ENCODE measurements at places on chromosomes 1 and 21.

DNA sequence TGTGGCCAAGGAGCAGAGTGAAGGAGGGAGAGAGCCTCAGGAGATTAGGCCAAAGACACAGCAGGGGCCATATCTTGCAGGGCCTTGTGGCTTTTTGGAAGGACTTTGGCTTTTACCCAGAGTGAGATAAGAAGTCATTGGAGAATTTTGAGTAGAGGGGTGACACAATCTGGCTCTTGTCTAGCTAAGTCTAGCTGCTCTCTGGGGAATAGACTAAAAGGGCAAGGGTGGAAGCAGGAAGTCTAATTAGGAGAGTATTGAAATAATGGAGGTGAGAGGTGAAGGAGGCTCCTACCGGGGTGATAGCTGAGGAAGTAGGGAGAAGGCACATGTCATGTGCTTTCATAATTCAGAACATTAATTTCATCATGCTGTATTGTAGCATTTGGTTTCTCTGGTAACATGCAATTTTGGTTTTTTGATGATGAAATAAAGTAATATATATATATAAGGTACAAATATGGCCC, 34.3 kb upstream of the KCNA3 start:
- no peaks in the 10 kb centered on the region for H3K27me3 ChIP-seq
- H3K4me3 ChIP-seq, result no peak overlapping the region
- DNase-seq, result no peak
- H3K27ac ChIP-seq, result no peak overlapping the region
- H3K36me3 ChIP-seq, result no peaks in the 10 kb centered on the region

GRCh38 chr1:181655756-181656155, 172.4 kb downstream of the CACNA1E start:
- no peak overlapping the region for H3K4me3 ChIP-seq
- no peaks in the 10 kb centered on the region for H3K4me1 ChIP-seq
- no peaks in the 10 kb centered on the region for H3K27me3 ChIP-seq
- no peaks in the 10 kb centered on the region for H3K36me3 ChIP-seq

- peaks cover 35% of the 10 kb centered on the region for H3K36me3 ChIP-seq
- no peak overlapping the region for H3K27ac ChIP-seq
- no peak for DNase-seq
- H3K4me3 ChIP-seq, result no peak overlapping the region
Observed at GRCh38 chr1:109198043-109198695, 15.5 kb upstream of the SARS1 start.

GRCh38 chr1:6179564-6180175, 451 bp downstream of the CHD5 start:
- H3K36me3 ChIP-seq, result no peaks in the 10 kb centered on the region
- H3K27me3 ChIP-seq, result peaks cover 25% of the 10 kb centered on the region
- no peaks in the 10 kb centered on the region for H3K4me1 ChIP-seq
- DNase-seq, result no peak
- no peak overlapping the region for H3K27ac ChIP-seq

DNA sequence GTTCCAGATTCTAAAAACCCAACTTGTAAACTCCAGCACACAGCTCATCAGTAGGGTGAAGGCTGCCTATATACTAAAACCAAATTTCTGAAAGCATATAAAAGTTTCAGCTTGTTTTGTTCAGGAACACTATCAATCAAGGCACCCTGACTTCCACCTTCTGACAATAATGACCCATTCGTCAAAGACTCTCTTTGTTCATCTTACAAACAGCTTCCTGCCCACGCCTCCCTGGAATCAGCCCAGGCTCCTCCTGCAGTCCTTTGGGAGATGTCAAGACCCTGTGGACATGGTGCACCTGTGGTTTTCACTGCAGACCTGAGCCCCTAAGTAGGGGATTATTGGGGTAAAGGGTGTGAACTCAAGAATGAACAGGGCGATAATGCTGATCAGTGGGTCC, 178.9 kb upstream of the CAMK1G start:
- peaks cover 5% of the 10 kb centered on the region for H3K27me3 ChIP-seq
- no peaks in the 10 kb centered on the region for H3K4me1 ChIP-seq
- no peaks in the 10 kb centered on the region for H3K36me3 ChIP-seq
- no peak for DNase-seq
- H3K4me3 ChIP-seq, result no peak overlapping the region

- H3K27ac ChIP-seq, result no peak overlapping the region
- no peaks in the 10 kb centered on the region for H3K27me3 ChIP-seq
- no peak overlapping the region for H3K4me3 ChIP-seq
- DNase-seq, result no peak
Observed at GRCh38 chr1:154304664-154305337, 16.1 kb upstream of the AQP10 start.

- peak overlapping the region; percentile 96 for H3K4me3 ChIP-seq
- no peak overlapping the region for H3K27ac ChIP-seq
- H3K4me1 ChIP-seq, result peaks cover 14% of the 10 kb centered on the region
Observed at GRCh38 chr1:230976825-230977747, 1.6 kb downstream of the TTC13 start.

- H3K36me3 ChIP-seq, result peaks cover 57% of the 10 kb centered on the region
- H3K4me1 ChIP-seq, result no peaks in the 10 kb centered on the region
- H3K27ac ChIP-seq, result no peak overlapping the region
- DNase-seq, result no peak
- no peaks in the 10 kb centered on the region for H3K27me3 ChIP-seq
Observed at GRCh38 chr1:228376262-228376628, 30.4 kb downstream of the TRIM11 start.

DNA sequence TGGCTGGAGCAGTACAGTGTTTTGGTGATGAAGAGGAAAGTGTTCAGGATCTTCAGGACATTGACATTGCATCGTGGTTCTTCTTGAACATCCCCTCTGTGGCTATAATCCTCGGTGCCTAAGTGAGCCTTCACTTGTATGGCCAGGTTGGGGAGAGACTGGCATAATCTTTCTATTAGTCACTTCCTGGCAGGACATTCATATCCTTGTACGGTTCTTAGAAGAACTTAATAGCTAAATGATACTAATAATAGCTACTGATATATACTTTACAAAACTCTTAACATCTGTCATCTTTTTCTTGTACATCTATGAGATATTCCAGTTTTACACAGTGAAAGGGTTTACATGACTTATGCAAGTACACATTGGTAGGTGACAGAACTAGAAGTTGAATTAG, 35.8 kb downstream of the CELF3 start:
- DNase-seq, result no peak
- H3K36me3 ChIP-seq, result no peaks in the 10 kb centered on the region
- H3K27ac ChIP-seq, result peak overlapping the region; percentile 54

GRCh38 chr1:228216371-228217320, 8.8 kb downstream of the OBSCN start:
- no peaks in the 10 kb centered on the region for H3K27me3 ChIP-seq
- H3K4me1 ChIP-seq, result peaks cover 3% of the 10 kb centered on the region
- no peak for DNase-seq
- no peak overlapping the region for H3K4me3 ChIP-seq
- H3K27ac ChIP-seq, result no peak overlapping the region
- H3K36me3 ChIP-seq, result no peaks in the 10 kb centered on the region

DNA sequence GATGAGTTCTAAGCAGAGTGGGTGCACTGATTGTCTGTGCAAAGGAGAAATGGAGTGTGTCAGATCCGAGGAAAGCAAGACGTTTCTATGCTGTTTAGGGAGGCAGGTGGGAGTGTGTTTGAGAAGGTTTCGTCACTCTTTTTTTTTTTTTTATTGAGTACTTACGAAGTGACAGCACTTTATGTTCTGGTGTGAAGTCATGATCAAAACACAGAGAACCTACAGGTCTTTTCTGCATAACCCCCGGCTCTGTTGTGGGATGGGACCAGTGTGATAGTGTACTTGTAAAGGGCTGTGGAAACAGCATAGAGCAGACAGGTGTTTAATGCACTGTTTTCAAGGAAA, 26.7 kb downstream of the MIA3 start:
- H3K4me1 ChIP-seq, result no peaks in the 10 kb centered on the region
- H3K36me3 ChIP-seq, result peaks cover 9% of the 10 kb centered on the region
- no peak for DNase-seq

GRCh38 chr1:64856553-64856952, 109.8 kb downstream of the JAK1 start:
- H3K27me3 ChIP-seq, result no peaks in the 10 kb centered on the region
- H3K4me1 ChIP-seq, result no peaks in the 10 kb centered on the region
- H3K36me3 ChIP-seq, result peaks cover 13% of the 10 kb centered on the region
- no peak overlapping the region for H3K4me3 ChIP-seq
- H3K27ac ChIP-seq, result no peak overlapping the region

- no peak for DNase-seq
- H3K27ac ChIP-seq, result no peak overlapping the region
- no peaks in the 10 kb centered on the region for H3K27me3 ChIP-seq
- no peaks in the 10 kb centered on the region for H3K36me3 ChIP-seq
- H3K4me3 ChIP-seq, result no peak overlapping the region
Observed at GRCh38 chr1:96843196-96843595, 121.6 kb downstream of the PTBP2 start.

- H3K27me3 ChIP-seq, result no peaks in the 10 kb centered on the region
- H3K36me3 ChIP-seq, result no peaks in the 10 kb centered on the region
- H3K4me1 ChIP-seq, result no peaks in the 10 kb centered on the region
- H3K4me3 ChIP-seq, result no peak overlapping the region
Observed at GRCh38 chr1:160429125-160429561, 28.8 kb downstream of the VANGL2 start.

GRCh38 chr1:75130865-75131564, 3.2 kb upstream of the LHX8 start:
- H3K27me3 ChIP-seq, result peaks cover 99% of the 10 kb centered on the region
- H3K27ac ChIP-seq, result no peak overlapping the region
- H3K36me3 ChIP-seq, result no peaks in the 10 kb centered on the region
- DNase-seq, result no peak
- no peak overlapping the region for H3K4me3 ChIP-seq

- H3K4me1 ChIP-seq, result peaks cover 76% of the 10 kb centered on the region
- H3K27me3 ChIP-seq, result no peaks in the 10 kb centered on the region
- no peaks in the 10 kb centered on the region for H3K36me3 ChIP-seq
- H3K4me3 ChIP-seq, result peak overlapping the region; percentile 24
- H3K27ac ChIP-seq, result no peak overlapping the region
Observed at GRCh38 chr1:155082301-155083051, 3.8 kb downstream of the EFNA3 start.

- H3K4me3 ChIP-seq, result no peak overlapping the region
- DNase-seq, result peak; percentile 48
- peaks cover 33% of the 10 kb centered on the region for H3K27me3 ChIP-seq
- H3K4me1 ChIP-seq, result peaks cover 4% of the 10 kb centered on the region
- H3K27ac ChIP-seq, result no peak overlapping the region
Observed at GRCh38 chr1:208251911-208252835, 8.0 kb upstream of the PLXNA2 start.

DNA sequence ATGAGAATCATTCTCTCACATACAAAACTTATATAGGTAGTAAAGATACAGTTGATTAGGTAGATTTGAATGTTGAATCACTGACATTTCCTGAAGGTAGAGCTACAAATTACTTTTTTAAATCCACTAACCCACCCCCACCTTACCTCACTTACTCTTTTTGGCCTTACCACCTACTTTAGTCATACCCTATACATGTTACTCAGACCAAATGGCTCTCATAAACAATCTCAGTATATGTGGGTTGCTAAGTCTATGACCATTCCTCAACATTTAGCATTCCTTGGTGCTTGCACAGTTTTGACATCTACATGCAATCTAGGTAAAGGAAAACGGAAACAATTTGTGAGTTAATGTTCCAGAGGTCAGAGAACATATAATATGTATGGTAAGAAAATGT, 26.3 kb downstream of the SYDE2 start:
- H3K27ac ChIP-seq, result no peak overlapping the region
- H3K36me3 ChIP-seq, result no peaks in the 10 kb centered on the region
- no peaks in the 10 kb centered on the region for H3K27me3 ChIP-seq
- H3K4me1 ChIP-seq, result no peaks in the 10 kb centered on the region
- no peak overlapping the region for H3K4me3 ChIP-seq

DNA sequence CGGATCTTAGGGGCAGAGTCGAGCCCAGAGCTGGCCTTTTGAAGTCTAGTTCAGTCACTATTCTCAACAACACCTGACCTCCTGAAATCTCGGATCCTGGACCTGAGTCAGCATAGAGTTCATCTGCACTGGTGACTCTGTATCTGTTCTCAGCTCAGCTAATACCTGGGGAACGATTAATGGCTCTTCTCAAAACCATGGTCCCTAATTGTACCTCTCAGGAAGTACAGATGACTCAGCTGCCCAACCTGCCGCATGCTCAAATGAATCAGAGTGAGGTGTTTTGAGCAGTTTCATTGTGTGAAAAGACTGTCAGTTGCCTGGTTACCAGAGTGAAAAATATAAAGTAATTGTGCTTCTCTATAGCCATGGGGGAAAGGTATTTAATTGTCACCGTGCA, 89.2 kb downstream of the SLC35F3 start:
- no peak for DNase-seq
- H3K27ac ChIP-seq, result no peak overlapping the region
- H3K4me1 ChIP-seq, result no peaks in the 10 kb centered on the region

- no peak for DNase-seq
- H3K27me3 ChIP-seq, result no peaks in the 10 kb centered on the region
- H3K4me3 ChIP-seq, result no peak overlapping the region
Observed at GRCh38 chr1:67401443-67401842, 28.8 kb downstream of the SERBP1 start.

DNA sequence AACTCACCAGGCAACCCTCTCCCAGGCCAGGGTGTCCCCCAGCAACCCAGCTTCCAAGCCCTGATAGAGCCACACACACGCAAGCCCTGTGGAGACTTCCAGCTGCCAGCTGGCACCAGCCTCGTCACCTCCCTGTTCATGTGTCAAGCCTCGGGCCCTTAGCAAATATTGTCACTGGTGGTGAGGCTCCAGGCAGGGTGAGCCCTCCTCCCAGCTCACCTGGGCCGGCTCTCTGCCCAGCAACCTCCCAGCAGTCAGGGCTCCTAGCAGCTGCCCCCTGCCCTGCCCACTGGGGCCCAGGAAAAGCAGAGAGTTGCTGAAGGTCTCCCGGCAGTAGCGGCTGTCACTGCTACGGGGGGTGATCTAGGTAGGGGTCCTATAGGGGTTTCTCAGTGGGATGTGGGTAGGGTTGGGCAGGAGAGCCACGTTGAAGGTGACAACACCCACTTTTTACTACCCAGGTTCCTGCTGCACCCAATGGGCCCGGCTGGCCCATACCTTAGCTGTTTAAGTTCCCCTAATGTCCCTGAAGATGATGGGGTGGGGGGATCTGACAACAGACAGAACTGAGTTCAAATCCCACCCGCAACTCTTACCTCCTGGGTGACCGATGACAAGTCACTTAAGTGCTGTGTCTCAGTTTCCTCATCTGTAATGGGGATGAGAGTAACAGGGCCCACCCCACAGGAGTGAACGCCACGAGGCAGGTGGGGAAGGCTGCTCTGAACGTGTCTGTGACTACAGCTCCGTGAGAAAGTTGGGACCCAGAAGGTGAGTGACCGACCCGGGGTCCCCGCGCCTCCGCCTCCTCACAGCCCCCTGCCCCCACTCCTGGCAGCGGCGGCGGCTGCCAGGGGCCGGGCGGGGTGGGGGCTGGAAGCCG, 678 bp downstream of the TTC39A start:
- H3K27me3 ChIP-seq, result peaks cover 3% of the 10 kb centered on the region
- H3K36me3 ChIP-seq, result no peaks in the 10 kb centered on the region
- peak overlapping the region; percentile 74 for H3K27ac ChIP-seq
- DNase-seq, result peak; percentile 74
- peaks cover 4% of the 10 kb centered on the region for H3K4me1 ChIP-seq

DNA sequence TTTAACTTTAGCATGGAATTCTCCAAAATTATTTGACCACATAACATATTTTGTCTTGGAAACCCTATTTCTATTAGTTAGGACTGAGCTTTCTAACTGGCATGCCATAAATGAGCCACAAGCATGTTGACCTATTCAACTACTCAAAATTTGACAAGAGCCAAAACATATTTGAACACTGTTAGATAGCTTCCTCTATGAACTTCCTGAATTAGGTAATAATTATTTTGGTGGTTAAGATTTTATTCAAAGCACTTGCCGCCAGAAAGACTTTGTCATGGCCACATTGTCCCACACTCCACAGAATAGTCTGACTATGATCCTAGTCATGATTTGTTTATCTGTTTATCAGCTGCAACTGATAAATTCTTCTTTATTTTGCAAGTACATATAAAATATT, 23.1 kb upstream of the CTPS1 start:
- no peaks in the 10 kb centered on the region for H3K27me3 ChIP-seq
- DNase-seq, result no peak
- no peak overlapping the region for H3K27ac ChIP-seq
- H3K36me3 ChIP-seq, result no peaks in the 10 kb centered on the region
- H3K4me3 ChIP-seq, result no peak overlapping the region

Data from small intestine (tissue), 16 donors.